Glutamatergic neuron (in vitro differentiated cells): ENCODE measurements at places on chromosomes 5 and 9.

GRCh38 chr9:130387905-130388304 lies 56.9 kb upstream of the ASS1 start:
- DNase-seq = no peak

GRCh38 chr5:135222771-135223170 lies 176.3 kb downstream of the MACROH2A1 start:
- no peak for DNase-seq

- DNase-seq = no peak
Observed at GRCh38 chr5:120942596-120943350, 478.7 kb downstream of the PRR16 start.

GRCh38 chr9:13991395-13991794 lies 322.5 kb downstream of the NFIB start:
- DNase-seq = no peak

DNA sequence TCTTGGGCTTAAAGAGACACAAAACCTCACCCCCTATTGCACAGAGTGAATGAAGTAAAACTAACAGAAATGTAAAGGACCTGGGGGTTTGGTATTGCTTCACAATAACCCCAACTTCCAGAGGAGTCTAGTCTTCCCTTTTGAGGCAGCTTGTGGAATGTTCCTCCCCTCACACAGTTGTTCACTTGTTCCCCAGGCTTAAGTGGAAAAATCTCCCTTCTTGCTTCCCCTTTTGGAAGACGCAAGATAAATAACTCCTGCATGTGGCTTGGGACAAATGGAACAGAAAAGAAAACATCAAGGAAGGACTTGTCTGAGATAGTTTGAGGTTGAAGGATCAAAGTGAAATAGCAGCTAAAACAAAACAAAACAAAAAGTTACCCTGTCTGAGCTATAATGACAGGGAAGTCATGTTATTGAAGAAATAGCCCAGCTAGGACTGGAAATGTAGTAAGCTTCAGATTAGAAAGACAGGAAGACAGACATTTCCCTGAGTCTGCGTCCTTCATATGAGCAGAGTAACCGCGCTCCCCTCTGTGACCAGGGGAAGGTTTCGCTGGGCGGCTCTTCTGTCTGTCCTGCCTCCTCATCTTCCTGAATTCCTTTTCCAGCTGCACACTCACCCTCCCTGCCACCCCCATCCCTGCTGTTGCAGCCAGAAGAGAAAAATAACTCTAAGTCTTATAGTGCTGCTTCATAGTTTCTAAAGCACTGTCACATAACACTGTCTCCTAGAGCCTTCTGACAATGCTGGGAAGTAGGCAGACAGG lies 8.8 kb downstream of the SPARC start:
- DNase-seq = no peak

GRCh38 chr5:68798877-68799843 lies 294.7 kb upstream of the SLC30A5 start:
- no peak for DNase-seq

DNA sequence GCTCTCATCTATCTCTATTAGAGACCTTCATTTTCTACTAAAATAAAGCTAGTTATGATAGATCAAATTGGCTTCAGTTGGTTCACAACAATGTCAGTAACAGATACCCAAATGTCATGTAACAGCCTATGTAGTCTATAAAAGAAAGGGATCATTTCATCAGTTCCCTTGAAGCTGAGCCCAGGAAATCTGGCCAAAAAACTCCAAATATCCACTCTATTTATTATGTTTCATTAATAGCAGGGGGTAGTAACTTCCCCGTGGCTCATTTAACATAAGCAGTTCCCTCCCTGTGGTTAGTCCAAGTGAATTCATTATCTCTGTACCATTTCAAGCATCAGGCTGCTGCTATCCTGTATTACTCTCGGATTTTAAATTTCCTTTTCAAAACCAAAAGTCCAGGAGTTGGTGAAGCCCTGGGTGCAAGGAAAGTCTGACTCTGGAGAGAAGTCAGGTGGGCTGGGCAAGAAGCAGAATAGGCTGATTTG lies 66.0 kb downstream of the SH3PXD2B start:
- DNase-seq = no peak

DNA sequence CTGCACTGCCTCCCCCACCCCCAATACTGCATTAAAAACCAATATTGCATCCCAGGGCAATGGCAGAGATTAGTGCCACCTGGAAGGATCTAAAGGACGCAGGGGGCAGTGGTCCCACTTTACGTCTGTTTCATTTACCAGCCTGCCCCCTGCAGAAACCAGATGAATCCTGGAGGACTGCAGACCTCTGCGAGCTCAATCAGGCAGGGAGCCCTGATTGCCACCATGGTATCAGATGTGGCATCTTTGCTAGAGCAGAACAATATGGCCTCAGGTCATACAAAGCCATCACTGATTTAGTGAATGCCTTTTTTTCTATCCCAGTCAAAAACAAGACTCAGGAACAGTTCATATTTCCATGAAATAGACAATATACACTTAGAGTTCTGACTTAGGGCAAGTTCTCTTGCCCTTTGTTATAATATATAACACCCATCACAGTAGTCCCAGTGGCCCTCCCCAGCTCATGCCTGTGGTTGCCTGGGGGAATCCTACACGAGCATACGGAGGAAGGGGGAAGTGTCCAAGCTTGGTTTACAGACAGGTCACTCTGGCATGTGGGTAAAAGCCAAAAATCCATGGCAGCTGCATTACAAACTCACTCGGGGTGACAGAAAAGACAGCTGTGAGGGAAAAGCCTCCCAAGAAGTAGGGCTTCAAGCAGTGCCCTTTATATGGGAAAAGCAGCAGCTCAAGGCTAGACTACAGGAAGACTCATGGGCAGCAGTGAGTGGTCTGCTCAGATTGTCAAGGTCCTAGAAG lies 85.1 kb downstream of the MED27 start:
- DNase-seq = no peak

- DNase-seq = no peak
Observed at GRCh38 chr9:115137526-115137925, 19.6 kb upstream of the TNC start.

GRCh38 chr5:133900534-133901270 lies 67.7 kb downstream of the C5orf15 start:
- DNase-seq = no peak

GRCh38 chr9:98551511-98552286 lies 157.0 kb downstream of the GABBR2 start:
- DNase-seq = no peak

DNA sequence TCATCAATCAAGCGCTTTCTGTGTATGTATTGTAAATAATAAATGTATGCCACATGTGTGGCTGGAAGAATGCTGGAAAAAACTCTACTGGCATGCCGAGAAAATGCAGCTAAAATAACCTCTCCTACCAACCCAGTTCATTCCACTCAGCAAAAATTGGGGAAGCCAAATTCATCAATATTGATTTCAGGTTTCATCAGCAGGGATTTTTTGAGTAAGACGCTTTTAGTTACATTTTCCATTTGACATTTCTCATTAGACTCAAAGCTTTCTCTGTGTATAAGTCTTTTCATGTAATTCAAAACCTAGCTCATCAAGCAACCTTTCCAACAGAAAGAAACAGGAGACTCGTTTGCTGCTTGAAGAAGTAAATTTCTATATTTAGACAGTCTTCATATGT lies 338.1 kb downstream of the DMRT2 start:
- DNase-seq = no peak

DNA sequence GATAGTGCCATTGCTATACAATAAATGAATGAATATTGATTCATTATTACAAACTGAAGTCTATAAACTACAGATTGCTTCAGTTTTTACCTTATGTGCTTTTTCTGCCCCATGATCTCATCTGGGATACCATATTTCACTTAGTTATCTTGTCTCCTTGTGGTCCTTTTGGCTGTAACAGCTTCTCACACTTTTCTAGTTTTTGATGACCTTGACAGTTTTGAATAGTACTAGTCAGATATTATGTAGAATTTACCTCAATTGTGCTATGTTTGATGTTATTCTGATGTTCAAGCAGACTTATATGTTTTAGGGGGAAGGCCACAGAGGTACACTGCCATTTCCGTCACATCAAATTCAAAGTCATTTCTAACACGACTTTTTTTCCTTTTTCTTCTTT lies 2364.3 kb upstream of the ACO1 start:
- DNase-seq = no peak

DNA sequence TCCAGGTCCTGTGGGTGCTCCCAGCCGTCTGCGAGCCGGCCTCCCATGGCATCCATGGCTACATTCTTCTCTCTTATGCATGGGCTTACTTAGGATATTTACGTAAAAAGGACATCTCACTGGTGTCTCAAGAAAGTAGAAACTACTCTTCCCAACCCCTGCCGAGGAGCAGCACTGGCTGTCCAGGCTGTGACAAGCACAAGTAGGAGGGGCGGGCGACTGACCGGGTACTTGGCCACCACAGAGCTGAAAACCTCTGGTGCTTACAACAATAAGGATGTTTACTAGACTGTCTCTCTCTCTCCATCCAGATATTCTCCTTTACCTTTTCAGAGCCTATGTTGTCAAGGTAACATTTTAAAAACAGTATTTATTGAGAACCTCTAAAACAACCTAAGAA lies 56.3 kb upstream of the TBC1D9B start:
- DNase-seq = no peak
